ENCODE measurements at places on chromosomes 5 and 9. TPM values are rescaled to one million over a fixed set of nuclear protein-coding genes. Genes with fewer than 3 reads are reported as not detected.

Gene SMIM27
- polyA plus RNA-seq = 6.4 TPM

Gene GOLPH3
- polyA plus RNA-seq = 23.2 TPM

Gene NOXA1
- polyA plus RNA-seq = 10.6 TPM

Gene NIPAL4
- not detected for polyA plus RNA-seq

Gene MLANA
- not detected for polyA plus RNA-seq

Gene SAP30L
- 14.4 TPM for polyA plus RNA-seq

- no peak overlapping the region for H3K27ac ChIP-seq
- no peaks in the 10 kb centered on the region for H3K27me3 ChIP-seq
- H3K4me3 ChIP-seq = no peak overlapping the region
- no peaks in the 10 kb centered on the region for H3K4me1 ChIP-seq
Observed at GRCh38 chr5:39148983-39149534, 70.3 kb downstream of the FYB1 start.

DNA sequence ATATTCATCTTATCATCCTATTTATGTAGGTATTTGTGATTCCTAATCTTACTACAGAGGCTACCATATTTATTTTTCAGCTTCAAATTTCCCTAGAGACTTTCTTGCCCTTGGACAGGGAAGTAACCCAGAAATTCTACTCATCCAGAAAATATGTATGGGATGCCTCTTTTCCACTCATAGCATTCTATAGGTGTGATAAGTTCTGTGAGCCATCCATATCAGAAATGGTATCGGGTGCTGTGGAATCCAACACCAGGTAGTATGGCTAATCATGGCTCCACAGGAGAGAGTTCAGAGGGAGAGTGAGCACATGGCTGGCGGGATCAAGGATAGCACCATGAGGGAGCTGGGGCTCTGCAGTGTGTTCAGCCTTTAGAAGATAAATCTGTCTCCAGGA, 349.3 kb upstream of the ACTBL2 start:
- H3K27ac ChIP-seq = peak overlapping the region; percentile 42
- DNase-seq = no peak
- H3K27me3 ChIP-seq = no peaks in the 10 kb centered on the region
- H3K4me1 ChIP-seq = no peaks in the 10 kb centered on the region

GRCh38 chr9:89678396-89679015, 73.7 kb downstream of the GADD45G start:
- H3K27me3 ChIP-seq = no peaks in the 10 kb centered on the region
- H3K27ac ChIP-seq = no peak overlapping the region
- no peaks in the 10 kb centered on the region for H3K36me3 ChIP-seq
- no peak for DNase-seq

DNA sequence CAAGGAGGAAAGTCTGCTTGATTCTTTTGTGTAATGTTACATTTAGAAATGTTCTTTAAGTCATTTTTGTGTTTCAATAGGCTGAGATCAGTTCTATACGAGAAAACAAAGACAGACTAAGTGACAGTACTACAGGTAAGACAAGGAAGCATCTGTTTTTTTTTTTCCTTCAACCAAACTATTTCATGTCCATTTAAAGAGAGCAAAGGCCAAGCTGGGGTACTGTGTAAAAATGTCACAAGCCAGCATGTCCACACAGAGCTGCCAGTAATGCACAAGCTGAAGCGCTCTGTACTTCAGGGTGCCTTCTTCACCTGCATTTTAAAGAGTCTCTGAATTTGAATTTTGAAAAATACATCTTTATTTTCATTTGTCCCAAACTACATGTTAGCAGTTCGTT, 20.2 kb upstream of the TTC23L start:
- H3K4me3 ChIP-seq = no peak overlapping the region
- no peak overlapping the region for H3K27ac ChIP-seq
- H3K27me3 ChIP-seq = no peaks in the 10 kb centered on the region
- no peak for DNase-seq

- H3K4me3 ChIP-seq = no peak overlapping the region
- peaks cover 75% of the 10 kb centered on the region for H3K4me1 ChIP-seq
- no peaks in the 10 kb centered on the region for H3K27me3 ChIP-seq
- DNase-seq = no peak
- H3K36me3 ChIP-seq = no peaks in the 10 kb centered on the region
Observed at GRCh38 chr9:110088099-110088498, 119.9 kb downstream of the C9orf152 start.

- peak overlapping the region; percentile 5 for H3K4me3 ChIP-seq
- H3K27me3 ChIP-seq = no peaks in the 10 kb centered on the region
- H3K27ac ChIP-seq = no peak overlapping the region
- DNase-seq = peak; percentile 48
- H3K4me1 ChIP-seq = peaks cover 17% of the 10 kb centered on the region
Observed at GRCh38 chr5:33936004-33936380, 194 bp upstream of the RXFP3 start.

GRCh38 chr9:14433351-14434157, 119.6 kb upstream of the NFIB start:
- peak; percentile 24 for DNase-seq
- peak overlapping the region; percentile 70 for H3K27ac ChIP-seq
- no peak overlapping the region for H3K4me3 ChIP-seq
- peaks cover 52% of the 10 kb centered on the region for H3K4me1 ChIP-seq

- DNase-seq = no peak
- H3K27ac ChIP-seq = no peak overlapping the region
- H3K36me3 ChIP-seq = no peaks in the 10 kb centered on the region
- no peaks in the 10 kb centered on the region for H3K4me1 ChIP-seq
- no peak overlapping the region for H3K4me3 ChIP-seq
Observed at GRCh38 chr5:54177058-54177457, 133.3 kb downstream of the ARL15 start.

- peaks cover 8% of the 10 kb centered on the region for H3K4me1 ChIP-seq
- H3K27ac ChIP-seq = no peak overlapping the region
- H3K4me3 ChIP-seq = no peak overlapping the region
- H3K36me3 ChIP-seq = no peaks in the 10 kb centered on the region
- no peak for DNase-seq
Observed at GRCh38 chr9:6689893-6690674, 44.6 kb upstream of the GLDC start.

- DNase-seq = no peak
- peaks cover 23% of the 10 kb centered on the region for H3K4me1 ChIP-seq
- H3K27me3 ChIP-seq = no peaks in the 10 kb centered on the region
- H3K27ac ChIP-seq = no peak overlapping the region
Observed at GRCh38 chr5:72151169-72151568, 43.9 kb downstream of the MAP1B start.

DNA sequence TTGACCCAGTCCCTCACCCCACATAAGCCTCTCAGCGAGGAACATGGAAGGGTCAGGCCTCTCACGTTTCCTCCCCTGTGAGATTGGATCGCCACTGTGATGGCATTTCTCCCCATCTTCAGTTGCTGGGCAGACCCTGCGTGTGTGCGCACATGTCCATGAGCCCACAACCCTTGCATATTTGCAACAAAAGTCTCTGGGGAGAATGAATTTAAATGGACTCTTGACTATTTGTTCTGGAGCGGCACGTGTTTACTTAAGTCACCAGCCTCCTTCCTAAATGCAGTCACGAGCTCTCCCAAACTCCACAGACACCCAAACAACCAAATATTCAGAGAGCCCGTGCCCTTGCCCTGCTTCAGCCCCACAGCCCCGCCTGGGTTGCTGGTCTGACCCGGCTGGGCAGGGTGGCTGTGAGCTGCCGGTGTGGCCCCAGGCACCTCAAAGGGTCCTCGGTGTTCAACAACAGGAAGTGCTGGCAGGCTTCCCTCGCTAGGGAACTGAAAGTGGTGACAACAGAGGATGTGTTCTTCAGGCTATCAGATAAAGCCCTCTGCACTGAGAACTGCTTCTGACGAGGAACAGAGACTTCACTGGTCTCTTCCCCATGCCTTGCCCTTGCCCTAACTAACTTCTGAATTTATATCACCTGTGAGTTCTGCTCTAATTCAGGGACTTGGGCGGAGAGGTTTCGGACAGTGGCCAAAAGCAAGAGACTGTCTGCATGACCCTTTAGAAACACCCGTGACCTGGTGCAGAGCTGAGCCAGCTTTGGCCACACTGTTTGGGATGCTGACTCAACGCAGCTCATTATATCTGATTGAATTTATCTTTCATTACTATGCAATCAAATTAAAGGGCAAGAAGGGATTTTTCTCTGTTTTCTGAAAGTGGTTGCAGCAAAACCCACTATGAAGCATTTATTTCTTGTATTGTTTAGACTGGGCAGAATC, 19.2 kb upstream of the CD180 start:
- peak overlapping the region; percentile 37 for H3K4me3 ChIP-seq
- peak; percentile 89 for DNase-seq
- peak overlapping the region; percentile 76 for H3K27ac ChIP-seq
- peaks cover 25% of the 10 kb centered on the region for H3K4me1 ChIP-seq

GRCh38 chr5:146873186-146873917, 5.2 kb downstream of the PPP2R2B start:
- DNase-seq = no peak
- peaks cover 19% of the 10 kb centered on the region for H3K27me3 ChIP-seq
- no peak overlapping the region for H3K4me3 ChIP-seq
- H3K4me1 ChIP-seq = peaks cover 12% of the 10 kb centered on the region
- H3K27ac ChIP-seq = no peak overlapping the region

GRCh38 chr5:135032999-135033861, 798 bp downstream of the PITX1 start:
- DNase-seq = no peak
- peak overlapping the region; percentile 57 for H3K4me3 ChIP-seq
- H3K4me1 ChIP-seq = peaks cover 30% of the 10 kb centered on the region
- H3K27ac ChIP-seq = no peak overlapping the region
